ENCODE measurements at places on chromosomes 3 and 15.

DNA sequence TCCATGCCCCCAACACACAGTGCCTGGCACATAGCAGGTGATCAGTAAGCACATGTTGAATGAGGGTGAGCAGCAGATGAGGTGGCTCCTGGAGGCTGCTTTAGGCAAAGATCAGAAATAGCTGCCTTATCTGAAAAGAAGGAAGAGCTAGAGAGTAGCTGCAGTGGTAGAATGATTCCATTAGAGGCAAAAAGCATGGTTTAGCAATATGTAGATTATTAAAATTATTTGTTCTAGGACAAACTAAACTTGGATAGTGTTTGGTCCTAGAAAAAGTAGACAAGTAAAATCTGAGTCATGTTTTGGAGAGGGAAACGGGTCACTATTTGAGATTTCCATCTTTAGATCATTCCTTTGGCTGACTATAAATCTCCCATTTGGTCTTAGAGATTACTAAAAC lies 32.1 kb downstream of the KIF7 start:
- DNase-seq: no peak

GRCh38 chr15:55033574-55033973 lies 163.2 kb downstream of the RSL24D1 start:
- DNase-seq: no peak

GRCh38 chr3:173745952-173746682 lies 348.6 kb downstream of the NLGN1 start:
- no peak for DNase-seq

DNA sequence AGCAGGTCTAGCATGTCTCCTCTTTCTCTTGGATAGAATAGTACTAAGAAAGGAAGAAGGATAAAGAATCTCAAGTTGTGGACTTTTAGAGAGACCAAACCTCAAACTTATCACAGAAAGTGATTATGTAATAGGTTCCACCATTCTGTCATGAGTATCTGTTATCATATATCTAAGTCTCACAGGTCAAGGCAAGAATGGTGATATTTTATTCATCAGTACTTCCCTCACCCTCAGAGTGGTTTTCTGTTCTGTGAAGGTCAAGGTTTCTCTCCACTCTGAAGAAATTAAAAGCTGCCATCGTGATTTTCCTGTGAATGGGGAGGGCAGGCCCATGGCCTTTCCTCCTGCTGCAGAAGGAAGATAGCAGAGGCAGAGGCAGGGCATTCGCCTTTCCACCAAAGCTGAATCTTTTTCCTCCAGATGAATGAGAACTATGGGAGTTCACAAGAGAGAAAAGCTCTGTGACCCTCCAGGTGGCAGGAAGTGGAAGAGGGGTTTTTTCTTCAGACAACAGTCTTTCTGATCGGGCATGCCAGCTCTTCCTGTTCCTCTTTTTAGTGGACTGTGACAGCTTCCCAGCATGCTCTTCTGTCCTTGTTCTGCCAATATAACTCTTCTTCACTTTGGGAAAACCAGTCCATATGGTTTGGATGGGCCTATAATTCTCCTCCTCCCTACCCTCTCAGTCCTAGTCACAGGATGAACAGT lies 37.1 kb upstream of the CCK start:
- DNase-seq: no peak

GRCh38 chr3:194843556-194843955 lies 157.9 kb downstream of the FAM43A start:
- no peak for DNase-seq

GRCh38 chr3:16462679-16463078 lies 50.8 kb downstream of the RFTN1 start:
- no peak for DNase-seq

DNA sequence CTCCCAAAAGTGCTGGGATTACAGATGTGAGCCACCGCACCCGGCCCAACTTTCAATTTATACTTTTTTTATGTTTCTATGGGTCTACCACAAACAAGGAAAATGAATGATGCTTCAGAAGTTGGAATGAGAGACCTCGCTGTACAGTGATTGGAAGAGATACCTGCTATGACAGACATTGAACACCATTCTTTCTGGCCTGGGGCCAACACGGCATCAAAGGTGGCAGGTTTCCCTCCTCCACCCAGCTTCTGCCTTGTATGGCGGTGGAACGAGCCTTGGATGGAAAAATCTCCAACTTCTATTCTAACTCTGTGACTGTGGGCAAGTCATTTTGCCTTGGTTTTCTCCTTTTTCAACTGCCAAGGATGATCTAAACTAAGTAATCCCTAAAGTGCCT lies 117.8 kb upstream of the FAM174B start:
- DNase-seq: no peak

DNA sequence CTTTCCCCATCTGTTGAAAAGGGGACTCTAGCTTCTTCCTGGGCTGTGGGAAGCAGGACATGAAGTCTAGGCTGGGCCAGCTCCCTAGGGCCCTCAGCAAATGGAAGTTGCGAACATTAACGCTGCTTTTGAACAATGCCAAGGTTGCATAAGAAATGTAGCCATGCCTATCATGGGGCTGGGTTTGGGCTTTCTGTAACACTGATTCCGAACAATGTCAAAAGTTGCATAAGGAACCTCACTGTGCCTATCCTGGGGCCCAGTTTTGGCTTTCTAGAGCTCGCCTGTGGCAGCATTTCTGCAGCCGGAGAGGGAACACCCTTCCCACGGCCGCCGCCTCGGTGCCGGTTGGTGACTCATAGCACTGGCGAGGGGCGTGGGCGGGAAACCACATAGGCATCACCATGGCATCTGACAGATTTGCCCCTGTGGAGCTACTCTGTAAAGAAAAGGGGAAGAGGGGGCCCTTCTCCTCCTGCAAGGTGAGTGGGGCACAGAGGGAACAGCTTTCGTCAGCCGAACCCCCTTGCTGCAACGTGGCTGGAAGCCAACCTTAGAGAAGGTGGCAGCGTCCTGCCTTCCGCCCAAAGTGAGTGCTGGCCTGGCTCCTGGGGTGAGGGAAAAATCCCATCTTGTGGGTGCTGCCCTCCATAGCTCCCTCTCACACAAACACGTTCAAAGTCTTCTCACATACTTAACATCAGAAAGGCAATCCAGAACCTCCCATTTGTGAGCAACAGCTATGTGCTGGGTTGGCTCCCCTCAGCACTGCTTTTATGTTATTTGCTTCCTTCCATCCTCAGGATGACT lies 46.6 kb upstream of the ATP2B2 start:
- DNase-seq: peak; percentile 55

GRCh38 chr3:123082370-123083065 lies 15.7 kb downstream of the PDIA5 start:
- no peak for DNase-seq

GRCh38 chr15:50117431-50118027 lies 1.5 kb downstream of the ATP8B4 start:
- DNase-seq: no peak

DNA sequence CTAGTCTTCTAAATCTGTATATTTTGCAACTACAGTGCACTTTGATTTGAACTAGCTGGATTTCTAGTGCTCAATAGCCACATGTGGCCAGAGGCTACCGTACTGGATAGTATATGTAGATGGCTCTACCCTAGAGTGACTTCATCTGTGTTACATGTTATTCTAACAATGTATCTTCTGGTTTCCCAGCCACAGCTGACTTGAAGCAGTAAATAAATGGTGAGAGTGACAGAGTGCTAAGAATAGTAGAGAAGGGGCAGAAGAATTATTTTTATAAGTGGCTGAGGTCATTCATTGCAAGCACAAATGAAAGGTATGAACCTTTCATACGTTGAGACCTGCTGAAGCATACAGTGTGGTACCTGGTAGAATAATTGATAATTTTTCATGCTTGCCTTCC lies 30.9 kb downstream of the KAT2B start:
- no peak for DNase-seq

GRCh38 chr3:124584552-124585391 lies 145.5 kb upstream of the UMPS start:
- peak; percentile 16 for DNase-seq

DNA sequence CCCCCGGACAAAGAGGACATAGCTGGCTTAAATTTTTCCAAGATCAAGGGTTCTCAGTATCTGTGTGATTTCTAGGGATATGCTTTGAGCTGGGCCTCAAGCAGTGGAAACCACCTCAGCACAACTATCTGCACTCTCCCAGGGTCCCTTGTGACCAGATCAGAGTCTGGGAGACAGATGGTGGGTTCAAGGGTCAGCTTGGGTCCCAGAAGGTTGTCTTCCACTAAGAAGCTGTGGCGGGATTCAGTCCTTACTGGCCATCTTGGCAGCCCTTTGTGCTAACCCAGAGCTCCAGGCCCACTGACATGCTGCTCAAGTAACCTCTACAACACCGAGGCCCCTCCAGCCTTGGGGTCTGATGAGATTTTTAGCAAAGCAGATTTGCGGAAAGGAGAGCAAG lies 2.7 kb downstream of the INSYN1 start:
- no peak for DNase-seq

DNA sequence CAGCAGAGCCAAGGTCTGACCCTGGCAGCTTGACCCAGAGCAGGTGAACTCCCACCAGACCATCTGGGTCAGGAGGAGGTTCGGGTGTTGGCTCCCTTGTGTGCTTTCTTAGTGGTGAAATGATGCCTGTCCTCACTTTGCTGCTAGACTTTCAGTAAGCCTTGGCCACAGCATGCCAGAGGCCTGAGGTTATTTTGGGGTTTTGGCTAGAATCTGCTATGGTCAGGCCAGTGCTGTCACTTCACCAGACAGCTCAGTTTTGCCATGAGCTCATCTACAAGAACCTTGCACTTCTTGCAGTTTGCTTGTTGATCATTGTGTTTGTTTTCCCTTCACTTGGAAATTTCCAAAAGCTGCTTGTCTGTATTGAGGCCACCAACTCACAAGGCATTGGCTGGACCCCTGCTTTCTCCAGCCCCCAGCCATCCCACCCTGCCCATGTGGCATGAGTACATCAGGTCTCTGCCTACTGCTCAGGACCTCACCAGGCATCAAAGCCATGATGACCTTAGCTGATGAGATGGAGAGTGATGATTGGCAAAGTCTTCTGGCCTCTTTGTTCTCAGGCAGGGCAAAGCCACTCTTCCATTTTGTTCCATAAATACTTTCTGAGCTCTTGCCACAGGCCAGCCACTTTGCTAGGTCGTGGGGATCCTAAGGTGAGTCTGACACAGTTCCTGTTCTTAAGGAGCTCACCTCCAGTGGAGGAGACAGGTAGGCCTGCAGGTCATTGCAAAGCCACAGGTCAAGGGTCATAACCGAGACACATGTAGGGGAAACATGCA lies 122.6 kb downstream of the ARNT2 start:
- no peak for DNase-seq

DNA sequence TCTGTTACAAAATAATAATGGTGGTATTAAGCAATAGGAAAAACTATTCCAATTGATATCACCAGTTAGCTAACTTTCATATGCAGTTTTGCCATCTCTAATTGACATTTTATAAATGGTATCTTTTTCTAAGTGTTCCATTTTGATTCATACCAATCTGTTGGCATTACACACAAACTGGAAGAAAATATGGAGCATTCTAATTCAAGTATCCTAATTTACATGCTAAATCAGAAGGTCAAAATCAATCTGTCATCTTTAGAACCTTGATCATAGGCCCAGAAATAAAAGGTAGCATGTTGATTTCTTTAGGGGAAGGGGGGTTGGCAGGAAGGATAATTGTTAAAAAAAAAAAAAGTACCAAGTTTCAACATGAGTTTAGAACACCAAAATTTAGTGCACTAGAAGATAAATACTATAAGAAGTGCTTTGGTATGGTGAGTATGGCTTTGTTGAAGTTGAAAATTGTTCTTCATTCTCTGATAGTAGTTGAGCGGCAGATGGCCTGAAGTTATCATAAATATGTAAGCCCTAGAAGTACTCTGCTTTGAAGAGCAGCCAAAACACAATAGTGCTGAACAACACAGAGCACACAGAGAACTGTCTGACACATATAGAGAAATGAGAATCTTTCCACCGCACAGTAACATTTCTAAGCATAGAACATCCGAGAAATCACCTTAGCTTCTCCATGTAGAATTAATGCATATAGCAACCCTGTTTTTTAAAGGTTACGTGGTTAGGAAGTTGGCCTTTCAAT lies 130.1 kb downstream of the TAFA4 start:
- DNase-seq: no peak

DNA sequence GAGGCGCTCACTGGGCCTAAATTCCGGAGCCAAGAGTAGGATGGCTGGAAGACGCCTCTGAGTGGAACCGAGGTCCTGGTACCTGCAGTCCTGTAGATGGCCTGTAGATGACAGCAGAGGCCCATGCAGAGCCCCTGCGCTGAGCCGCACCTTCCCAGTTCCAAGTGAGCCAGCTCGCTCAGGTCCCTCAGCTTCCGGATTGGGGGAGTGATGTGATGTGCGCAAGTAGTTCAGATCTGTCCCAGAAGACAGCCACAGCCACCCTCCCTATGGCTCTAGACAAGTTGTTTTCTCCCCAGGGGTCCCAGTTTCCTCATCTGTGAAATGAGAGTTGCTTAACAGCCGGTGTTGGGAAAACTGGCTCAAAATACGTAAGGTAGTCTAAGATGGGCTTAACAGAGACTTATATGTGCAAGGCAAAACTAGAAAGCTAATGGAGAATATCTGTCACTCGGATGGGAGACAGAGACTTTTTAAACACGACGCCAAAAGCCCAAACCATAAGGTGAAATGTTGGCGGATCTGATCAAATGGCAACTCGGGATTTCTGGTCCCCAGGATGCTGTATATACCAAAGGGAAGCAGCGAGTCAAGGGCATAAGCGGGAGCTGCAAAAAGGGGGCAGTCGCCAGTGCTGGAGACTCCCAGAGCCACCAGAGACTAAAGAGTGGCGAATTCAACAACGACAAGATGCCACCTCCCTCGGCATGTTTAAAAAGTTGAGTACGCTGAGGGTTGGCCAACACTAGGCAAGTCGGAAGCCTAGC lies 765 bp upstream of the MAPKAPK3 start:
- peak; percentile 72 for DNase-seq

- DNase-seq: no peak
Measured at GRCh38 chr3:52614689-52615088, 71.0 kb downstream of the PBRM1 start.

- no peak for DNase-seq
Measured at GRCh38 chr3:4972652-4973643, 6.3 kb upstream of the BHLHE40 start.

DNA sequence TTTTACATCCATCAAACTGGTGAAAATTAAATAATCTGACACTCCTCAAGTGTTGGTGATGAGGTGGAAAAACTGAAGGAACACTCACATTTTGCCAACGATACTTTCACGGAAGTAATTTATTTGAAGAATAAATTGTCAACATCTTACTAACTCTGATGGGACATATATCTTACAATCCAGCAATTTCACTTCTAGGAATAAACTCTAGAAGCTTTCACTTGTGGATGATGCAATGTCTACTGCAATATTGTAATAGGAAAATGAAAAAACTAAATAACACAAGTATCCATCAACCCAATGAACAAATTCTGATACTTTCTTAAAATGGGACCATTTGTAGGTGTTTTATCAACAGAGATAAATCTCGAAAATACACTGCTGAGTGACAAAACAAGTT lies 16.2 kb upstream of the LIPC start:
- DNase-seq: no peak

DNA sequence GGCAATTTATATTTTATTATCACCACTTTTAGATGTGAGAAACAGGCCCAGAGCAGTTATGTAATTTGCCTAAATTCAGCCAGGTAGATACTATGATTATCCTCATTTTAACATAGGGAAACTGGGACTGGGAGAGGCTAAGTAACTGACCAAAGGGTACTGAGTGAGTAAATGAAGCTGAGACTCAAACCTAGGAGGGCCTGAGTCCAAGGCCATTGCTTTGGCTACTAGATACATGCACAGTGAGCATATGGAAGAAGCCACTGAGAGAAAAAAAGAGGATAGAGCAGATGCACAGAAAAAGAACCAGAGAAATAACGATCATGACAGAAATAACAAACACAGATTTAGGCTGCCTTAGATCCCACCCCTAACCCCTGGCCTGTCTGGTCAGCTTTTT lies 33.6 kb downstream of the USF3 start:
- no peak for DNase-seq

GRCh38 chr15:22878103-22878502 lies 39.6 kb downstream of the NIPA2 start:
- no peak for DNase-seq

Measured in activated T-helper 1 cell treated with Interleukin-2 at 50 U/mL for 16 hours (primary cell).